ENCODE measurements at places on chromosomes 5 and 9.

DNA sequence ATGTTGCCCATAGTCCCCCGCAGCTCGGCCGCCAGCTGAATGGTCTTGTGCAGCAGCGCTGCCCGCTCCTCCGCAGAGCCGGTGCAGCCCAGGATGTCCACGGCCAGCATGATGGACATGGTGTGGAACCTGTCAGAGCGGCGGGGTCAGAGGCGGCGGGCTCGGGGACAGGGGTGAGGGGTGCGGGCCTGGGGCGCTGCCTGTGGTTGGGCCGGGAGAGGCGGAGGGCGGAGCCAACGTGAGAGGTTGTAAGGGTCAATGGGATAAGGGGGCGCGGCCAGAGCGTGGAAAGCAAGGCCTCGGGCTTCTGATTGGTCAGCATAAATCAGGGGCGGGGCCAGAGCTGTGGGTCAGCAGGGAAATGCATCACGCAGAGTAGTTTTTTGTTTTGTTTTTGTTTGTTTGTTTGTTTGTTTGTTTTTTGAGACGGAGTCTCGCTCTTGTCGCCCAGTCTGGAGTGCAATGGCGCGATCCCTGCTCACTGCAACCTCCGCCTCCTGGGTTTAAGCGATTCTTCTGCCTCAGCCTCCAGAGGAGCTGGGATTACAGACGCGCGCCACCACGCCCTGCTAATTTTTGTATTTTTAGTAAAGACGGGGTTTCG is 6.8 kb upstream of the TOR2A start:
- DNase-seq, result peak; percentile 48

DNA sequence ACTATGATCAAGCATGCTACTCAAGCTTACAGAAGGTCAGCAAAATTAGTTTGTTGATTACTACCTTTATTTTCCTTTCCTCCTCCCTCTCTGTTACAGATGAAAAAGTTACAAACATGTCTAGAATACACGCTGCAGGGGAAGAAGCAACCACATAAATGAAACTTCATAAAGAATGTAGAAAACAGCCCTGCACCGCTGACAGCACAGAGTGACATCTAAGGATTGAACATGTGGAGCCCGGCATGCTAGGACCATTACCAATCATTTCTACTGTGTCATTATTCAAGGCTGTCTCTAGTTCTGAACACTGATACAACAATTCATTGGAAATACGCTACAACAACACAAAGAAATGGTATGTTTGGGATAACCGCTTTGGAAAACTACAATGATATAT is 261.1 kb downstream of the MLLT3 start:
- no peak for DNase-seq

- no peak for DNase-seq
Observed at GRCh38 chr9:75624998-75625397, 265.5 kb upstream of the PCSK5 start.

DNA sequence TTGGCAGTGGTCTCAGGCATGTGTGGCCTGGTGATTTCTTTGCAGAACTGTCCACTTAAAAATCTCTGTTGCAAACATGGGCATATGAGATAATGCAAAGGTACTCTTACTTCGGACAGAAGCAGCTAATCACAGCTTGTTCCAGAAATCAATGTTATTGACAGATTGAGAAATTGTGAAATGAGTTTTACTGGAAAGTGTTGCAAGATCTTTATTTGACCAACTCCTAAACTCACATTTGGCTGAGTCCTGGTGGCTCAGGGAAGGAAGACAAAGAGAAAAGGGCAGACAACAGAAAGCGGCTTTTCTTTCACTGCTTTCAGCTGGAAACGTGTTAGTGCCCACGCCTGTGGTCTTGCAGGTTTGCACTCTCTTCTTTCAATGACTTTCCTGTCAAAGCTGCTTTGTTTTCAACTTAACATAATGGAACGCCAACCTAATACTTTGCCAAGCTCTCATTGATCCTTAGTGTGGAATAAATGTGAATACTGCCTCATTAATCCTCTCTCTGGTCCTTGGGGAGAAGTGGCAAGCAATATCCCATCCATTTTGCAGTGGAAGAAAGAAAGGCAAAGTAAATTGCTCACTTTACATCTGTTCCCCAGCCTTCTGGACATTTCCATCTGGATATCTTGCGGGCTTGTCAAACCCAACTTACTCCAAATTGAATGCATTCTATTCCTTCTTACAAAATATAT is 586.4 kb downstream of the LRRC70 start:
- no peak for DNase-seq

- DNase-seq, result peak; percentile 74
Observed at GRCh38 chr9:72540348-72540873, 19.0 kb downstream of the TMC1 start.

GRCh38 chr5:71475788-71476384 is 20.4 kb downstream of the BDP1 start:
- DNase-seq, result peak; percentile 26

GRCh38 chr5:31725996-31726395 is 87.1 kb downstream of the PDZD2 start:
- DNase-seq, result no peak

GRCh38 chr9:133880851-133881661 is 111.1 kb downstream of the VAV2 start:
- no peak for DNase-seq

- no peak for DNase-seq
Observed at GRCh38 chr9:134908524-134909309, 9.0 kb downstream of the FCN1 start.

GRCh38 chr5:174383210-174384167 is 338.0 kb downstream of the NSG2 start:
- DNase-seq, result peak; percentile 9

DNA sequence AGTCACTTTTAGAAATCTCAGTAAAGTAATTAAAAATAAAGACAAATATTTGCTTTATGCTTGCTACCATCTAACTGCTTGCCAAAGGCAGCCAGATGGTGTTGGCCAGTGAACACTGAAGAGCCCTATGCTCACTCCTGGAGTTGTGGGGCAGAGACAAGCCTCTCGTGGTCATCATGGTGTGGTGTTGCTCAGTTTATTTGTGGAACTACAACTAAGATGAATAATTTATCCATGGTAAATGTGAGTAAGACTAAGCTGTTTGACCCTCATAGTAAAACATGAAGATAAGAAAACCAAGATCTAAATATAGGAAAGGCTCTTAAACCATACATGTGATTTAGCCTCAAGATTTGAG is 100.7 kb downstream of the PDE8B start:
- no peak for DNase-seq

GRCh38 chr5:173591056-173591514 is 25.4 kb downstream of the BOD1 start:
- no peak for DNase-seq

DNA sequence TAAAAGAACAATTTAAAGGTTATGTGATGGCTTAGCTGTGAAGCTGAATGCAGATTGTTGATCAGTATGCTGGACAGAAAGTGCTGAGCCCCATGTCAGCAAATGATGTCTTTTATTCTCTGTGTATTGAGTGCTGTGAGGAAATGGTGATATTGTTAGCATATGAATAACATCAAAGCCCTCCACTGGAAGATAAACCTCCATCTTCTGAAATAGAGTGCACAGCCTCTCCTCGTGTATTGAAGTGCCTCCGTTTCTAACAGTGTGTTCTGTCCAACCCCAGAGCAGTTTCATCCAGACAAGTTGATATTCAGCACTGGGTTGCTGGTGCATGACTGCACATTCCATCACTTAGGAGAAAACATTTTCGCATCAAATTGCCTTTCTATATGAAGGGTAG is 242.9 kb downstream of the CSNK1G3 start:
- peak; percentile 6 for DNase-seq

DNA sequence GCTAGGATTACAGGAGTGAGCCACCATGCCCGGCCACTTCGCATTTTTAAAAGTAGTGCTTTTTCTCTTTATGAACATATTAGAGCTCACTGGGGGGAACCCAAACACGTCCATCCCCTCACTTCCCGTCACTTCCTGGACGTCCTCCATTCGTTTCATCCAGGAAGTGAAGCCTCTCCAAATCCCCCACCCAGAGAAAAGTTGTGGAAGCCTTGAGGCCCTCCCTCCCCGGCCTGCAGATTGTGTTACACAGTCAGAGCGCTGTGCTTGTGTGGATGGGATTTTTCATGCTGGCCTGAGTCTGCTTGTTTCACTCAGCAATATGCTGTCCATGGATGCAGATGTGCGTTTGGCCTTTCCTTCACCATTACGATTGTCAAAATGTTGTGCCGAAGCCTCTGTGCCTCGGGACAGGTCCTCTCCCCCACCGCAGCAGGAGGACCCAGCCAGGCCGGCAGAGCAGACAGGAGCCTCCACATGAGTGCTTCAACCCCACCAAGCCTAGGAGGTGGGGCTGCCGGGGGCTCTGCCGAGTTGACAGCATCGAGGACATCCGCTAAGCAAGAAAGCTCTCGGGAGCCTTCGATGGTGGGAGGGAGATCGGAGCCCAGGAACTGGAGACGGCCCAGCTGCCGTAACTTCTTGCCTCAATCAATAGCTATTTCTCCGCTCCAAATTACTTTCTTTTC is 121.6 kb upstream of the PPP1R26 start:
- DNase-seq, result no peak

DNA sequence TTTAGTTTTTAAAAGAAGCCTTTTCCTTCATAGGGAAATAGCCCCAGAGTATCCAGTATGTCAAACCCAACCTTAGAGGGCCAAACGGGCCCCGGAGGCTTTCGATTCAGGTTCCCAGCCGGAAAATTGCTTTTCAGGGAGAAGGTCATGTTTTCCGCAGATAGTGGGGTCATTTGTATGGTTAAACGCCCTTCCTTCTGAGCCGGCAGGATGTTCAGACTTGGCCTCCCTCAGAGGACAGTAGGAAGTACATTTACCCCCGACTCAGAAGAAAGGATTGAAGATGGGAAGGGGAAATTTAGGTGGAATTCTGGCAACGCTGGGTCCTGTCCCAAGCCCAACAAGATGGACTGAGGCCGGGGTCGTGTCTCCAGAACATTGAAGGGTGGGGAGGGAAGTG is 195.2 kb downstream of the AOPEP start:
- DNase-seq, result no peak

GRCh38 chr5:107557051-107557658 is 113.6 kb downstream of the EFNA5 start:
- DNase-seq, result no peak

- DNase-seq, result peak; percentile 45
Observed at GRCh38 chr5:78591972-78592700, 56.4 kb downstream of the LHFPL2 start.

DNA sequence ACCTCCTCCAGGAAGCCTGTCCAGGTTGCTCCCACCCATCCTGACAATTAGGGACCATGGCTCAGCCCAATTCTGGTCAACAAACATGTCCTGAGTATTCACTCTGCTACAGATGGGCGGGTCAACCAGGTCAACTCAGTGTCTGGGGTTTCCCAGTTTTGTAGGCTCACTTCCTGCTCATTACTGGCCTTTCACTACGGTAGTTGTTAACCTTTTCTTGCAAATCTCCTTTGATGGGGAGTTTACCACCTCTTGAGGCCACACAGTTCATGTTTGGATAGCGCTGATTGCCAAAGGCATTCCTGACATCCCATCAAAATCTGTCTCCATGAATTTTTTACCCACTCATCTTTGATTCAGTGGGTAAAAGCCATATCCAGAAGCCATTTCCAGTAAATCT is 13.8 kb downstream of the TMEM8B start:
- DNase-seq, result no peak

DNA sequence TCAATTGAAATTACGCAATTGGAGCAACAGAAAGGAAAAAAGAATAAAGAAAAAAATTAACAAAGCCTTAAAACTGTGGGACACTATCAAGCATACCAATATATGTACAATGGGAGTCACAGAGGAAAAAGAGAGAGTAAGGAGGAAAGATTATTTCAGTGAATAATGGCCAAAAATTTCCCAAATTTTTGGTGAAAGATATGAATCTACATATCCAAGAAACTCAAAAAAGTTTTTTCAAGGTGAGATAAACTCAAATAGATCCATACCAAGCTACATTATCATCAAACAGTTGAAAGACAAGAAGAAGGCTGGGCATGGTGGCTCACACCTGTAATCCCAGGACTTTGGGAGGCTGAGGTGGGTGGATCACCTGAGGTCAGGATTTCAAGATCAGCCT is 8.8 kb upstream of the BRD3 start:
- DNase-seq, result no peak

DNA sequence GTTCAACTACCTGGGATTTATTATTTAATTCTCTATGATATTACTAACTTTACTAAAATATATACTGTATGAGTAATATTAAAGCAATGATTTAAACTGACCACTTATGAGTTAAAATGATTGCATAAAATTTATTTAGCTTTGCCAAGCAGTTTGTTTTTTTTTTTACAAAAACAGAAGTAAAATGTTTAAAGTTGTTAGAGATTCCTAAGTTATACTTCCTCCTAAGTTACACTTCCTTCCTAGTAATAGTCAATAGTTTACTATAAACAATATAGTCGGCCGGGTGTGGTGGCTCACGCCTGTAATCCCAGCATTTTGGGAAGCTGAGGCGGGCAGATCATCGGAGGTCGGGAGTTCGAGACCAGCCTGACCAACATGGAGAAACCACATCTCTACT is 23.7 kb upstream of the LRRC19 start:
- DNase-seq, result no peak

DNA sequence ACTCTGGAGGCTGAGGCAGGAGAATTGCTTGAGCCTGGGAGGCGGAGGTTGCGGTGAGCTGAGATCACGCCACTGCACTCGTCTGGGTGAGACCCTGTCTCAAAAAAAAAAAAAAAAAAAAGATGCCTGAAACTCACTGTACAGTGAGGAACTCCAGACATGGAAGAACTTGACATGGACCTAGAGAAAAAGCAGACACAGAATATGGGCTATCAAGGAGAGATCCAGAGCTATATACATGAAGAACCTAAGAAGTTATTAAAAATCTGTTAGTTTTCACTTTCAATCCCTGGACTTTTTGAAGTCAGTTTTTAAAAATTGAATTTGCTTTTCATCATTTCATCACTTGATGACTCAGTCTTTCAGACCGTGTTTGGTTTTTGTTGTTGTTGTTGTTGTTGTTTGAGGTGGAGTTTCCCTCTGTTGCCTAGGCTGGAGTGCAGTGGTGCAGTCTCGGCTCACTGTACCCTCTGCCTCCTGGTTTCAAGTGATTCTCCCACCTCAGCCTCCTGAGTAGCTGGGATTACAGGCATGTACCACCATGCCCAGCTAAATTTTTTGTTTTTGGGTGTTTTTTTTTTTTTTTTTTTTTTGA is 20.3 kb downstream of the PAIP2 start:
- no peak for DNase-seq

DNA sequence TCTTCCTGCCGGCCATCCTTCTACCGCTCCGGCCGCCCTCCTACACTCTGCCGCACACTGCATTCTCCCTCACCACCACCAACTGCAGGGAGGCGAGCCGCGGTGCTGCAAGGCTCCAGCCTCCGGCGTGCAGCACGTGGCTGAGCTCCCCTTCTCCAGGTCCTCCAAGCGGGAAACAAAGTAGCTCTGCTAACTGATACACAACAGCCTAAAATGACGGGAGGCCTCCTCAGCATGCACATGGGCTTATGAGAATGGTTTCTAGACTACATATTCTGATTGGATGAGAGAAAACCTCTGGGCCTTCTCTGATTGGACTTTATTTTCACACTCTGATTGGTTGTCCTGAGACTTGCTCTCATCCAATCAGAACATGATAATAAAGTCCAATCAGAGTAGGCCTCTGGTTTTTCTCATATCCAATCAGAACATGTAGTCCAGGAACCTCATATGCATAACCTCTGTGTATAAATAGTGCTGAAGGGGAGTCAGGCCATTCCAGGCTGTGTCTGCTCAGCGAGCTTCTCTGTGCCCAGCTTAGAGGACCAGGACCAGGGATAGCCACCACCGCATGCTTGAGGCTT is 27.0 kb upstream of the ZNF354B start:
- no peak for DNase-seq
